ENCODE measurements at places on chromosomes 5 and 9. TPM values are rescaled to one million over a fixed set of nuclear protein-coding genes. Genes with fewer than 3 reads are reported as not detected.
A peak's percentile ranks its signal among the peaks of the same experiment; 100 is the strongest.

LRRC14B gene
- not detected for total RNA-seq

ZFP37 gene
- not detected for total RNA-seq

DNA sequence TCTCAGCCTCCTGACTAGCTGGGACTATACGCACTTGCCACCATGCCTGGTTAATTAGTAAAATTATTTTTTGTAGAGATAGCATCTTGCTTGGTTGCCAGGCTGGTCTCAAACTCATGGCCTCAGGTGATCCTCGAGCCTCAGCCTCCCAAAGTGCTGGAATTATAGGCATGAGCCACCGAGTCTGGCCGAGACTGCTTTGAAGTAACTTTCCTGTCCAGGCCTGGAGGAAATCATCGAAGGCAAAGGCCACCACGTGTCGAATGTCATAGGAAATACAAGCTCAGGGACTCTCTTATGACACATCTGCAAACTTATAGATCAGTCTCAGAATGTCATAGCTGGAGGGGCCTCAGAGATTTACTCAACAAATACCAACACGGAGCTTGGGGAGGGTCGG, 25.1 kb downstream of the RAPGEF1 start:
- no peak for DNase-seq

HTR4 gene
- total RNA-seq: not detected

IGFBPL1 gene
- total RNA-seq: 2.1 TPM

SLC4A9 gene
- total RNA-seq: not detected

DNA sequence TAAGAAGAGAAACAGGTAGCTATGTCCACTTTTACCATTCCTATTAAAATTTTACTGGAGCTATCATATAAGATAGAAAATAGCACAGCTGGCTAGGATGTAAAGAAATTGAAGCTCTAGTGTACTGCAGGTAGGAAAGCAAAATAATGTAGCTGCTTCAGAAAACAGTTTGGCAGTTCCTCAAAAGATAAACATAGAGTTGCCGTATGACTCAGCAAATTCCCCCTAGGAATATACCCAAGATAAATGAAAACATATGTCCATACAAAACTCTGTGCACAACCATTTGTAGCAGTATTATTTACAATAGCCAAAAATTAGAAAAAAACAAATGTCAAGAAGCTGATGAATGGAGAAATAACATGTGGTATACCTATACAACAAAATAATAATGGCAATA, 64.6 kb upstream of the SHISAL2B start:
- DNase-seq: peak; percentile 14

ERP44 gene
- total RNA-seq: 26.1 TPM

- no peak for DNase-seq
Measured at GRCh38 chr5:143148771-143149170, 254.7 kb downstream of the NR3C1 start.

DNA sequence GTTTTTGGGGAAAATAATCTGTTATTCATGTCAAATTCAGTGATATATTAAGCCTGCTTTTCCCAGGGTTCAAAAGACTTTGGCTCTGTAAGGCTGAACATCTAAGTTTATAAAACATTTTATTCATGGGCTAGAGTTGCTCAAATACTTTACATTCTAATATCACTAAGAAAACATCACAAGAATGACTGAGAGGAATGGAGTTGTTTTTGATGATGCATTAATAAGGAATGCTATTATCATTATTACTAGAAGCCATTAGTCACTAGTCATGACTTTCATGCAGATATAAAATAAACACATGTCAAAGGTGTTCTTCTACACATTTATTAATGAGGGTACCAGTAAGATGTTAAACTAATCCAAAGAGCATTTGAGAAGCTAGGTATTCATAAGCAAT, 185.5 kb upstream of the KCNN2 start:
- no peak for DNase-seq

DNA sequence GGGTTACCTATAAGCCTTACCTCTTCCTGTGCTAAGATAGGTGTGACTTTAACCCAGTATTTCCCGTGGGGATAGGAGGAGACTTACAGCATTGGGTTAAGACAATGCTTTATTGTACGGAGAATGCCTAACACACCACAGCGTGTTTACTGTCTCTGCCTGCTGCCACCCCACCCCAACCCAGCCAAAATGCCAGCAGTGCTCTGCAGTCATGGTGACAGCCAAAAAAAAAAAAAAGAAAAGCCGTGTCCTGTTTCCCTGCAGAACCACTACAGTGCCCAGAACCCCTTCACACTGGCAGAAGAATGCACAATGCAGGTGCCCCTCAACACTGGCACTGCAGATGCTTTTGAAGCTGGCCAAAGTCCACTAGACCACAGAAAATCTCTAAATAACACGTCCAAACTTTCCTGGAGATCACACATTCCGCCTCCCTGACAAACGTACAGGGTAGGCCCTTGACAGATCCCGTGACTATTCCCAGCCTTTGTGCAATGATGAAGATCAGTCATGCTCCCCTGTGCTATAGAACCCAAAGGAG, 102.2 kb downstream of the SERINC5 start:
- DNase-seq: no peak

DNA sequence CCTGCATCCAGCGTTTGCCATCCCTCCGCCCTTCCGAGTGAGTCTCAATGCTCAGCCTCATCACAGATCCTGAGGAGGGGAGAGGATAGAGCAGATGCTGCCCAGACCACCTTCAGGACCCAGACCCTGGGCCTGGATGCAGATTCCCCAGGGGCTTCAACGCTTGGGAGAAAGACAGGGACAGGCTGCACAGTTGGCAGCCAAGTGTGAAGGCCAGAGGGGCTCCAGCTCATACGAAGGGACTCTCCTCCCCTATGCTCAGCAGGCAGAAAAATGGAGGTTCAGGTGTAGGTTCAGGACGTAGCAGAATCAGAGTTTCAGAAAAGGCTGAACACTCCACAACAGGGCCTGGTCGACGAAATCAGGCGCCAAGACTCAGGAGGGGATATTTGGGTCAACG, 378.5 kb upstream of the IRX1 start:
- DNase-seq: no peak

DNA sequence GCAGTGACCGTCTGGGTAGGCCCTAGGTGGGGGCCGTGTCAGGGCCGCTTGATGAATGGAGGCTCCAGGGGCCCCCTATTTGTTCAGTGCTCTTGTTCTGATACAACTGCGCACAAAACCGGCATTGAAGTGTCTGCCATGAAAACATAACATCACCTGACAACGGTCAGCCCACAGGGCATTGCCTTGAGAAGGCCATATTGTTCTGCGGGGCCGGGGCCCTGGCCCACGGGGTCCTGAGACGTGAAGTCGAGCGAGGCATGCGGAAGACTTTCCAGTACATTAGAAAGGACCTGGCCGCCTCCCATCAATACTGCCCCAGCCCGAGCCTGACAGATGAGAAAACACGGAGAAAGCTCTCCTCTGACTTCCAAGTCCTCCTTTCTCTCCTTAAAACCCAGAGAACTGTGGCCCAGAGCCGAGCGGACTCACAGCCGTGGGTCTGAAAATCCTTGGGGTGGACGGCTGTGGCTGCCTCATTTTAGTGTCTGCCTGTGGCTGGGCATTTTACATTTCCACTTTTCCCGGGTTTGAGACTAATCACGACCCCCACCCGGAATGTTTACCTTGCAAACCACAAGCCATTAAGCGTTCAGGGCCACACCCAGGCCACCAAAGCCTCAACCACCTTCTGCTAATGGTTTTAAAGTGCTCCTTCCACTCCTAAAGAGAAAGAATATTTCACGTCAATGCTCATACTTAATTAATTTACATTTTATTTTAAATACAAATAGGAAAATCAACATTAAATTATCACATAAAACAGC, 391.0 kb upstream of the IRX2 start:
- DNase-seq: no peak

SOHLH1 gene
- not detected for total RNA-seq

- DNase-seq: no peak
Measured at GRCh38 chr9:136264031-136264430, 18.4 kb upstream of the QSOX2 start.

OBP2A gene
- total RNA-seq: not detected

DNA sequence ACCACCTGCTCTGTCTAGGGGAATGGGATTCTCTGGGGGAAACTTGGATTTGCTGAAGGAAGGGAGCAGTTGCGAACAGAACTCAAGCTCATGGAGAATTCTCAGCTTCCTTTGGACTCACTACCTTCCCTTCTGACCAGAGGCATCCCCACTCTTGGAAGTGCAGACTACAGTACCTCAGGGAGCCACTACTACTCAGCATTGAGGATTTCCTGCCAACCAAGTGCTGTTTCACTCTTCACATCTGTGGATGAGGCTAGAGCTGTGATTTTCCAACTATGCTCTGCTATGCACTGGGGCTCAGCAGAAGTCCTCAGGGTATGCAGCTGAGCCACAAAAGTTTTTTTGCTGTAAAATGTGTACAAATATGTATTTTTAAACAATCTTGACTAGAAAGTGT, 43.9 kb downstream of the MACROH2A1 start:
- DNase-seq: no peak

- no peak for DNase-seq
Measured at GRCh38 chr5:111337133-111337532, 112.9 kb downstream of the CAMK4 start.

CCDC192 gene
- total RNA-seq: not detected

Data from NCI-H460 (cell line).